ENCODE measurements at places on chromosomes 1 and 21. TPM values are rescaled to one million over a fixed set of nuclear protein-coding genes. Genes with fewer than 3 reads are reported as not detected.

- peak; percentile 82 for DNase-seq
Observed at GRCh38 chr1:230073371-230074035, 6.5 kb downstream of the GALNT2 start.

GRCh38 chr1:24897263-24898151 lies 32.6 kb downstream of the RUNX3 start:
- no peak for DNase-seq

The OR2L13 gene
- total RNA-seq, result not detected

The DLGAP3 gene
- not detected for total RNA-seq

DNA sequence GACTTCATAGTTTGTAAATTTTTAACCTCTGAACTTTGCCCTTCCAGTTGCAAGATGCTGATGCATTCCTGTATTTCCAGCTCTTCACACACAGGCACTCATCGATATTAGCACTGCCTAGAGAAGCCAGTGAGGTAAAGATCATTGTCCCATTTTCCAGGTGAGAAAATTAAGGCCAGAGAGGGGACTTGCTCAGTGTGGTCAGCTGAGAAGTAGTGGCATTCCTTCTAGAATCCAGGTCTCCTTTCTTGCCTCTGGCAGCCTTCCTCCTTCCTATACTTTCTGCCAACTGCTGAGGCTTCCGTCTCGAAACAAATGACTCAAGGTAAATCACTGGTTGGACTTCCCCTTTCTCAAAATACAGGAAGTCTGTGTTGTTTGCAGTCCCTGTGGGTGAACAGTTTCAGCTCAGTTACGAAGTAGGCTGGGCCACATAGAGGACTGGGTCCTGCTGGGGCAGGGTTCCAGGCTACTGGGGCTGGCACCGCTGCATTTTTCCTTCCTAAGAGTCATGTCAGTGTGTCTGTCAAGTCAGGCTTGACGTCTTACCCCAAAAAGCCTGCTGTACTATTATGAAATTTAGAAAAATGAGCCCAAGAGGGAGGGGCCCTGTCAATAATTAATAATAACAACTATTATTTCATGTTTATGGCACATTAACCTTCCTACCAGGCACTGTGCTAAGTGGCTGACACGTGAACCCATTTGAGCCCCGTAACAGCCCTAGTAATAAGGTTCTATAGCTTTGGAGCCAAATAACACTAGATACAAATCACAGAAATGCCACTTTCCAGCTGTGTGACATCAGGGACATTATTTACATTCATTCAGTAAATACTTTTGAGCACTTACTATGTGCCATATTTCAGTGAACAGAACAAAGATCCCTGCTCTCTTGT lies 16.6 kb upstream of the RNF19B start:
- DNase-seq, result peak; percentile 91

DNA sequence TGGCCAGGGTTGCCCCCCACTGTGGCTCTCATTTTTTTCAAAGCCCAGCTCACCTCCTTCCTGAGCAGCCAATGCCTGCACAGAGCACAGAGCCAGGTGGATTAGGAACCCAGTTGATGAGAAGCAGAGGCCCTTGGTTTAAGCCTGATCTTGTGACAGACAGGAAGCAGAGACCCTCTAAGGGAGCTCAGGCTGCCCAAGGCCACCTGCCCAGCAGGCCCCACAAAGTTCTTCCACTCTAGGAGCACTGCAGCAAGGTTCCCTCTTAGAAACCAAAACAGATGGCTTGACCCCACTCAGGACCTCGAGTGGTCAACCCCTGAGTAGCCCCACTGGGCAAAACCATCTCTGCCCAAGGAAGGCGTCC lies 25.5 kb upstream of the PRSS38 start:
- DNase-seq, result no peak

The FOXO6 gene
- not detected for total RNA-seq

The WNT4 gene
- 0.32 TPM for total RNA-seq

- no peak for DNase-seq
Observed at GRCh38 chr1:103541431-103541830, 15.9 kb downstream of the RNPC3 start.

Measured in GM23248 (cell line).